ENCODE measurements at places on chromosomes 5 and 9. TPM values are rescaled to one million over a fixed set of nuclear protein-coding genes. Genes with fewer than 3 reads are reported as not detected.

DNA sequence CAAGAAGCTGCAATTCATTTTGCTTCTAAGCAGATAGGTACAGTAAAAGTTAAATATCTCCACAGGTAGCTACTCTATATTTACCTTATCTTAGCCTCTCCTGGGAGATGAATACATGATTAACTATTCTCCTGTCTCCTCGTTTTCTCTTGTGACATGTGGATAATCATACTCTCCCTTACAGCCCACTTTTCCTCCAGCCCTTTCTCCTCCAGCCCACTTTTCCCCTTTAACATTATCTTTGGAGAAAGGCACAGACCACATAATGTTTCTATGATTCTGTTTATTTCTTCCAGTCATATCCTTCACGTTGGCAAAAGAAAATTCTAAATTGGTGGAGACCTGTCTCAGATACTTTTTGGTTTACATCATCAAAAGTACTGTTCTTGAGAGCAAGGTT lies 84.0 kb downstream of the OSMR start:
- no peak for DNase-seq

DNA sequence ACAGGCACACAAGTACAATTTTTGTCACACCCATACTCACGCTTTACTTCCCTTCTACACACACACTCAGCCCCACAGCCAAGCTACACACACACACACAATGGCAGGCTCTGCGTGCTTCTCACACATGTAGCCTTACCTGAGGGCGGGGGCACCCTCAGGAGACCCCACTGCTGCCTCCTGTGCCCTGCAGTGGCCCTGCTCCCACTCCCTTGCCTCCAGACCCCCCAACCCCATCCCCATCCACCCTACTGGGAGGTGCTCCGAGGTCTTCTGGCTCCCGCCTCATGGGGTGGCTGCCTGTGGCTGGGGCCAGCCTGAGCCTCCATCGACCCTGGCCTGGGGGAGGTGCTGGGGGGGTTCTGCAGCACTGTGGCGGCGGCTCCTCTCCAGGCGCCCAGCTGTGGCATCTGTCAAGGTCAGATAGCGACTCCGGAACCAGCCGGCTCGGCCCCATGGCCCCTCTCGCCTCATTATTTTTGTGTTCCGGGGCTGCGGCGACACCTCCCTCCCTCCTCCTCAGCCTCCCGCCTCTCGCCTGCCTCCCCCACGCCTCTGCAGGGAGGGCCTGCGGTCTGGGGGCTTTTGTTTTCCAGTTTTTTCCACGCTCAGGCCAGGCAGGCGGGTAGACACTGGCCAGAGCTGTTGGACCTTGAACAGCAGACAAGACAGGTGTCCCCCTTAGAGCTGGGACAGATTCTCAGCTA lies 21.7 kb downstream of the CXXC5 start:
- DNase-seq: no peak

DNA sequence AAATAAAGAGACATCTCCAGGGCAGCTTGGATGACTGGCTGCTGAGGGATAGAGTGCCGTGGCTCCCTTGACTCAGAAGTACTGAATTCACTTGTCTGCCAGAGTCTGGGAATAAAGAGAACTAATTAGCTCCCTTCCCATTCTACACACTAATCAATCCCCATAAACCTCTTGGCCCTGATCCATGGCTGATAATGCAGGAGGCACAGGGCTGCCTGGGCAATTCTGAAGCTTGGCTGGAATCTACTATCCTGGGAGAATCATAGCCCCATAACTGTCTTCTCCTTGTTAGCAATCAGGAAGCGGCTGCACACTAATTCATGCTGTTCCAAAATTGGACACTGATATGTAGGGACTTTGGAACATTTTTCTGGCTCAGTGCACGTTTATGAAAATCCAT lies 197.7 kb downstream of the PTTG1 start:
- no peak for DNase-seq

DNA sequence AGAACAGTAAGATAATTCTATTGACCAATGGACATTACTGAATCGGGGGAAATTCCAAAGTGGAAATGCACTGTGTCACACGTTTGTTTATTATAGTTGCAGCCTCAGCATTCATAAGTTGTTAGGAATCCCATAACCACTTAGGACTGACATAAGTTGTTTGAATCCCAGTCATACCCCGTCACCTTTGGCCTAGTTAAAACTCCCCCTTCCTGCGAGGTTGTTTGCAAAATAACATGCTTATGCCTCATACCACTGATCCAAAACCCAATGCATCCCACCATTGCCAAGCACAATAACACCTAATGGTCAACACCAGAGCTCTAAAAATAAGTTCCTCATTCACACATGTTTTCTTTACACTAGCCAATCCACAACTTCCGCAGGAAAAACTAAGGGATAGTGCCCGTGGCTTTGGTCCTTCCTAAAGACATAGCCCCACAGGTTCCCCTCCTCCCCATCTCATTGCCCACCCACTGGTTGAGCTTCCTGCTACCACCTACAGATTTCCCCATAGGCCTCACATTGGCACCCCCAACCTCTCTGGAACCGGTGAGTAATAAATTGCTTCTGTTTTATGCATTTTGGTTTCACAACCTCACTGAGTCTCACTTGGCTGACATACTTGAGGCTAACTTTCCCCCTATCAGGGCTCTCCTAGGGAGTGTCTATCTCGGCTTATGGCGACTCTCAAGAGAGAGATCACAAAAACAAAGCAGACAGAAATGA lies 42.3 kb upstream of the MUSK start:
- no peak for DNase-seq

GRCh38 chr5:14331386-14331781 lies 188.2 kb downstream of the TRIO start:
- no peak for DNase-seq

DNA sequence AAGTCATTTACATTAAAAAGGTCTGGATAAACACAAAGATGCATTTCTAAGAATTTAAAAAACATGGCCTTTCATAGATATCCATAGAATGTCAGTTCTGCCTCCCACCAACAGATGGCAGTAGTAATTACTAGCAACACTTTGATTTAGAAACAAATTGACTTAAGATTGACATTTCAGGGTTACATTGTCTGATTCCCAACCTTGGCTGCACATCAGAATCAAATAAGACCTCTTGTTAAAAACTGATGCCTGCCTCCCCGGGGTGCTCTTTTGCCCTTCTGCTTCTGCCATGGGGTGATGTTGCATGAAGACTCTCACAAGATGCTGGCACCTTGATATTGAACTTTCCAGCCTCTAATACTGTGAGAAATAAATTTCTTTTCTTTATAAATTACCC lies 146.2 kb upstream of the GPR151 start:
- DNase-seq: no peak

DNA sequence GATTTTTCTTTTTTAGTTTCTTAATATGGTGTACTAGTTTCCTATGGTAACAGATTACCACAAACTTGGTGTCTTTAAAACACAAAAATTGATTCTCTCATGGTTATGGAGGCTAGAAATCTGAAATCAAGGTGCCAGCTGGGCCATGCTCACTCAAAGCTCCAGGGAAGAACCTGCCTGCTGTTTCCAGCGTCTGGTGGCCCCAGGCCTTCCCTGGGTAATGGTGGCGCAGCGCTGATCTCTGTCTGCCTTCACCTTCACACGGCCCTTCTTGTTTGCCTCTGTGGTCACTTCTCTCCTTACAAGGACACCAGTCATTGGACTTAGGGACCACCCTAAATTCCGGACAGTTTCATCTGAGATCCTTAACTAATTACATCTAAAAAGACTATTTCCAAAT lies 70.5 kb upstream of the GFPT2 start:
- DNase-seq: no peak

GRCh38 chr9:93207326-93207814 lies 23.4 kb downstream of the WNK2 start:
- DNase-seq: no peak

DNA sequence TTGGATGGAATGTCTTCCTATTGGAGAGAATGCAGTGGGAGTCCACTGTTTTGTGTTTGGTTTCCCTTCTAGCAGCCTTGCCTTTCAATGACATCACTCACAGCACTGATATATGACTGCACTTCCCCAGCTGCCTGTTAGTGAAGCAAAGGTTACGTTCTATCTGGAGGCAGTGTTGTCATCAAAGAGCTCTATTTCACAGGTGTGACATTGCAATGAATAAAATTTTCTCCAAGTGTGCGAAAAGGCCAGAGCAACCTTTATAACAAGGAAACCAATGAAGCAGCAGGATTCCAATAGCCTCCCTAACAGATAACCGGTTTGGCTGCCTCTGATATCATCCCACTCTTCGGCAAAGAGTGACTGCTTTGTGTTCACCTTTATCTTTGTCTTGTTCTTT lies 523.5 kb upstream of the ZNF608 start:
- no peak for DNase-seq

- no peak for DNase-seq
Measured at GRCh38 chr5:106258591-106259125, 1412.1 kb downstream of the EFNA5 start.

DNA sequence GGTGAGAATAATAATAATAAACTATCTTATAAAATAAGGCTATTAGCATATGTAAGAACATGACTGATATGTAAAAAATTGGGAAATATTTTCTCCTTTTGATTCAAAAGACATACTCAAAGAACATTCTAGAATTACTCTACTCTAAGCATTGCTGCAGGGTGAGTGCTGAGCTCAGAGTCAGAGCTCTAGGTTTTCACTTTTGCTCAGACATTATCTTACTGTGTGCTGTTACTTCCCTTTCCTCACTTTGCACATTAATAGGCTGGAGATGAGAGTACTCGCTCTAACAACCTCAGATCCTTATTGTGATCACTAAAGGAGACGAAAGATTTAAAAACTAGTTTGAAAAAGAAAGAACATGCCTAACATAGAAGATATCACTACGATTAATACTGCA lies 99.4 kb upstream of the C9orf72 start:
- DNase-seq: no peak

DNA sequence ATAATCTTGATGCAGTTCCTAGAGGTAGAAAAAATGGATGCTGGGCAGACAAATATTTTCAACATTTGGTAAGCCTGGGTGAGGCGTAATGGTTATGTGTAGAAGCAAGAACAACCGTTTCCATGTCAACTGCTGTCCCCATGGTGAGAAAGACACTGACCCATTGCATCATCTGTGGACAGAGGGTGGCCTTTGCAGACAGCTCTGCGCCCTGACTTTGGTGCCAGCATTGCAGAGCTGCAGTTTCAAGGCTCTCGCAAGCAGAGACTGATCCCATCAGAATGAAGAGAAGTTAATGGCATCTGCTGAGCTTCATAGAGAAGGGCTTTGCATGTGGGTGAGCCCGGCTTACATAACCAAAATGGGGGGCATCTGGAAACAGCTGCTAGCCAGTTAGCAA lies 179.0 kb upstream of the ADRA1B start:
- DNase-seq: no peak

DNA sequence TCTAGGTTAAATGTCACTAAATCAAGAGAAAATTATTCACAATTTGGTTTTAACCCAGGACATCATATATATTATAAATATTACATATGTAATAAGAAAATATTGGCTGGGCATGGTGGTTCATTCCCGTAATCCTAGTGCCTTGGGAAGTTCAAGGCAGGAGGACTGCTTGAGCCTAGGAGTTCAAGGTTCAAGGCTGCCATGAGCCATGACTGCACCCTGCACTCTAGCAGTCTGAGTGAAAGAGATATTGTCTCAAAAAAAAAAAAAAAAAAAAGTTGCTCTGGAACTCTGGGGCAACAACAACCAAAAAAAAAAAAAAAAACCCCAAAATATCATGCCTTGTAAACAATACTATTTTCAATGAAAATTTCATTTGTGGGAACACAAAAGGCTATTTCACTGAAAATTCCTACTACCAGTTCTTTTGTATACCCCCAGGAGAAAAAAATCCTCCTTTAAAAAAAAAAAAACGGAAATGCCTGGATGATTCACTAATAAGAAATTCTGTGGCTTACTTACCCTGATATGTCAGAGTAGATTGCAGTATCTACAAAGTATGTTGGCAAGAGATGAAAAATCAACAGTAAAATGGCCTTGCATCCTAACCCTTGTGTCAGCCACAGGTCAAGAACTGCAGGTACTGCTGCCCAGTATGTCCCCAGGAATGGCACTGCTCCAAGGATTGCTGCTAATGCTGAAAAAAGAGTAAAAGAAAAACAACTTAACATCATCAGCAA lies 22.6 kb upstream of the CTNNAL1 start:
- no peak for DNase-seq

- no peak for DNase-seq
Measured at GRCh38 chr5:58135571-58136335, 324.1 kb downstream of the PLK2 start.

DNA sequence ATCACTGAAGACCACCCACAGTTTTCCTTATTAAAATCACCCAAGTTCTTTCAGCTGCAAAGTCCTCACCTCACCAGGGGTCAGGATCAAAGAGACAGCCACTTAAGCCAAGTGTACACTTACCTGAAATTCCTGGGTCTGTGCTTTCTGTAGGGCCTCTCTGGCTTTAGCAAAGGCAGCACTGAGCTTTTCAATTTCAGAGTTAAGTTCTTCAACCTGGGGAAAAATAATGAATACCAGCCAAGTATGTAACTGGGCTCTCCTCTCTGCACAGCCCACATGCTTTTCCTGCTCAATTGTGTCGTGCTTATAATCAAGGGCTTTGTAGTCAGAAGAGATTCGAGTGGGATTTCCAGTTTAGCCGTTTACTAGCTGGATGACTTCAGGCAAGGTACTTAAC lies 55.1 kb downstream of the CDK5RAP2 start:
- DNase-seq: no peak

DNA sequence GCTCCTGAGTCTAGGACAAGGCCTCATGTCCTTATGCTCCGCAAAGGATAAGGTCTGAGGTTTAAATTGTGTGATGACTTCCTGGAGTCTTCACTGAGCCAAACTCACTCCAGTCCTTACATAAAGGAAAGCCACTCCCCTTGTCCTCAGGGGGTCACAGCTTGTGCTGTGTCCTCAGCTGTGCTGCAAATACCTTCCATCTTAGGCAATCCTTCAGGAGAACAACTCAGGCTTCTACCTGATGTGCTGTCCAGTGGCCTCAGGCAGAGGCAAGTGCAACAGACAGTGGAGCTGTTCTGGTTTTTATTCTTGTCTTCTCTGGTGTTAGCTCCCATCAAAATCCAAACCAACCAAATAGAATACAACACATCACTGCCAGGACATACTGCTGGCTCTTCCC lies 151.5 kb downstream of the TAF11L14 start:
- no peak for DNase-seq

GRCh38 chr5:97297063-97297703 lies 114.1 kb upstream of the RIOK2 start:
- no peak for DNase-seq

DNA sequence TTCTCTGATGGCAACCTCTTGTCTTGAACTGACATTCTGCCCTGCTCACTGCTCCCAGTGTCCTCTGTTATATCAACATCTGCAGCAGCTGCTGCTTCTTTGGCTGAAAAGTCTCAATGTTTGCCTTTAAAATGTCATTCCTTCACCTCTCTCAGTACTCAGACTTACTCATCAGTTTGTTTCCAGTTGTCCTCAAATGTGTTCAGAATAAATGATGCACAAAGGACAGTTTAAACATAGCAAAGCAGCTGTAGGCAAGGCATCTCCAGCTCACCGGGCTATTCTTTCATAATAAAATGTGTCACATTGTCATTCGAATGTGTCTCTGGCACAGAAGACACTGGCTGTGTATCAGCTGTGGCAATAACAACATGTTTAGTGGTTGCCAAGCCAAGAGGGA lies 590.9 kb upstream of the ZNF608 start:
- DNase-seq: no peak

GRCh38 chr5:157219491-157220271 lies 39.0 kb downstream of the ITK start:
- peak; percentile 67 for DNase-seq

- DNase-seq: no peak
Measured at GRCh38 chr9:72864327-72864726, 88.5 kb downstream of the ALDH1A1 start.

The DAB2IP gene
- 0.07 TPM for total RNA-seq

The SLC1A1 gene
- total RNA-seq: 0.14 TPM

The PCDHA10 gene
- not detected for total RNA-seq

The VAV2 gene
- total RNA-seq: 6.7 TPM

The IL3 gene
- 0.36 TPM for total RNA-seq

The BAAT gene
- 0.07 TPM for total RNA-seq
